Pancreas (tissue), 10 donors: ENCODE measurements at places on chromosomes 11 and 22. TPM values are rescaled to one million over a fixed set of nuclear protein-coding genes. Genes with fewer than 3 reads are reported as not detected.

GRCh38 chr11:130455483-130456127, 7.2 kb downstream of the ADAMTS15 start:
- no peak for DNase-seq

GNB1L gene
- 4.8 TPM for polyA plus RNA-seq

C11orf97 gene
- polyA plus RNA-seq = not detected

ST3GAL4 gene
- polyA plus RNA-seq = 12.9 TPM

CNTF gene
- 0.28 TPM for polyA plus RNA-seq

DNA sequence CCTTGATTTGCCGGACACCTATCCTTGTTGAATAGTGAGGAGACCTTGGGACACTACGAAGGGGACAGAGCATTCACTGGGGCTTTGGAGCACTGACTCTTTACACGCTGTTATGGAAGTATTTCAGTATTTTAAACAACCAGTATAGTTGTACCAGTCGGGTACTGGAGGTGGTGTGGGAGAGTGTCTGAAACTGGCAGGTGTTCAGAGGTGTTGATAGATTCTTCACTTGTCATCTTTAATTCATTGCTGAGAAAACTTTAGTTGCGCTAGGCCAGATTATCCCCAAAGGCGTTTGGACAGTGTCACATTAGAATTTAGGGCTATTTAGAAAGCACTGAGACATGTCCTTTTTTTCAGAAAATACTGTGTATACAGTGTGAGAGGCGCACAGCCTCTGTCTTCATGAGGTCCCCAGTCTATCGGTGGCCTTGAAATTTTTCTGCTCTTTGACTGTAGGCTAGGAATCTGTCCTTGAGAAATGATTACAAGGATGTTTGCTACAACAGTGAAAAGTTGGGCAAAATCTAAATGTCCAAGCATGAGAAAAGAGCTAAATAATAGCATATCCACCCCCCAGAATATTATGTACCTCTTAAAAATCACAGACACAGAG, 69.7 kb downstream of the TEAD1 start:
- DNase-seq = no peak

MMP10 gene
- 0.40 TPM for polyA plus RNA-seq

GRCh38 chr11:122202951-122203456, 87.0 kb upstream of the BLID start:
- peak; percentile 88 for DNase-seq

- DNase-seq = no peak
Measured at GRCh38 chr22:43276321-43276720, 66.9 kb downstream of the SCUBE1 start.

PDE2A gene
- 12.8 TPM for polyA plus RNA-seq

- DNase-seq = no peak
Measured at GRCh38 chr22:27245056-27245455, 556.5 kb downstream of the MN1 start.

DGAT2 gene
- 3.0 TPM for polyA plus RNA-seq

TMEM218 gene
- polyA plus RNA-seq = 27.1 TPM

GRCh38 chr22:39489094-39490068, 12.7 kb upstream of the MIEF1 start:
- no peak for DNase-seq

GRCh38 chr22:17267661-17268330, 48.6 kb upstream of the ADA2 start:
- no peak for DNase-seq

GRCh38 chr22:45521178-45521577, 18.5 kb downstream of the FBLN1 start:
- no peak for DNase-seq

SRRD gene
- 6.3 TPM for polyA plus RNA-seq

SERPING1 gene
- polyA plus RNA-seq = 292 TPM

GRCh38 chr11:3902441-3902840, 47.0 kb downstream of the STIM1 start:
- DNase-seq = no peak

BIK gene
- polyA plus RNA-seq = 4.5 TPM

DNA sequence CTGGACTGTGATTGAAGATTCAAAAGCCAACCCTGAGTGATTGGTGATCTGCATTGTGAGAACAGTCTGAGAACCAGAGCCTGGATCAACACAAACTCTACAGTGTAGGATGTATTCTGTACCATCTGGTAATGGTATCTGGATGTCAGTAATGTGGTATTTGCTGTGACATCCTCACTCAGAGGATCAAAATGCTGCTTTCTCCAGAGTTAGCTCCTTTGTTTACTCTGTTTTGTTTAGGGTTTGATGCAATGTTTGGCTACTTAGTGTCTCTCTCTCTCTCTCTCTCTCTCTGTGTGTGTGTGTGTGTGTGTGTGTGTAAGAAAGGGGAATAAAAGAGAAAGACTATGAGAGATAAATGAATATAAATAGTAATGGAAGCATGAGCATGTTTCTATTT, 24.3 kb downstream of the CASP4 start:
- no peak for DNase-seq

DNA sequence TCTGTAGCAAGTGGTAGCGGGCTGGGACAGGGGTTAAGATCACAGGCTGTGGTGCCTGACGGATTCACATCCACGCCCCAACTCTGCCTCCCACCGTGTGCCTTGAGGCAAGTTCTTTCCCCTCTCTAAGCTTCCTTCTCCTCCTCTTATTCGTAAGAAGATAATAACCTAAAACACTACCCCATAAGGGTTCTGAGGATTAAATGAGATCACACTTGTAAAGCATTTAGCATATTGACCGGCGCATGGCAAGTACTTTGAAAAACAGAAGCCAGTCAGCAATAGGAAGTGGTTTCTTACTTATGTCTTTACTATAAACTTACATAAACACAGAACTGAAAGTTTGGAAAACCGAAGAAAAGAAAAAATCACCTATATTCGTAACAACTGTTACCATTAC, 15.5 kb upstream of the LMO2 start:
- no peak for DNase-seq

GRCh38 chr11:119716582-119717498, 12.2 kb downstream of the NECTIN1 start:
- DNase-seq = no peak

- DNase-seq = no peak
Measured at GRCh38 chr11:74460065-74460464, 7.3 kb downstream of the KCNE3 start.

- DNase-seq = no peak
Measured at GRCh38 chr11:33935005-33935404, 43.1 kb upstream of the LMO2 start.

TEAD1 gene
- 9.8 TPM for polyA plus RNA-seq

DNA sequence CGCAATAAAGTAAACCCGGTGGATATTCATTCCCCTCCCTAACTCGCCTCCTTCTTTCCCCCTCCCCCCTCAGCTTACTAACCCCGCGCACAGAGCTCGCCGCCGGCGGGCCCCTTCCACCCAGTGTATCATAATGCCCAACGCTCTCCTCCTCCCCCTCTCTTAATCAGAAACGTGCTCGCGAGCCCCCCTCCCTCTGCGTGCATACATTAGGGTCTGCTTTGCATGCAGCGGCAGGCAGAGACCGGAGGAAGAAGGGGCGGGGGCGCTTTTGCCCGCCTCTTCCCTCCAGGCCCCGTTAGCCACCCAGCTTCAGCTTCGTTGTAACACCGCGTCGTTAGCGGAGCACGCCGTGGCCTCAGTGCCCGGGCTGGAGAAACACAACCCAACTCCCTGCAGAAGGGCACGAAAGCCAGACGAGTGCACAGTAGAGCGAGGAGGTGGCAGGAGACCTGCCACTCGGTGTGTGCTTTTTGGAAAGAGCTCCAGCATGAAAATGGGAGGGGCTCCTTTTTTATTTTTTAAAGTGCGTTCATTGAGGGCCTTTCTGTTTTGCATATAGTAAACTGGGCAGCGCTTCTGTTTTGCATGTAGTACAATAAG, 901 bp upstream of the KMT2A start:
- peak; percentile 73 for DNase-seq

CCDC87 gene
- 0.40 TPM for polyA plus RNA-seq

DNA sequence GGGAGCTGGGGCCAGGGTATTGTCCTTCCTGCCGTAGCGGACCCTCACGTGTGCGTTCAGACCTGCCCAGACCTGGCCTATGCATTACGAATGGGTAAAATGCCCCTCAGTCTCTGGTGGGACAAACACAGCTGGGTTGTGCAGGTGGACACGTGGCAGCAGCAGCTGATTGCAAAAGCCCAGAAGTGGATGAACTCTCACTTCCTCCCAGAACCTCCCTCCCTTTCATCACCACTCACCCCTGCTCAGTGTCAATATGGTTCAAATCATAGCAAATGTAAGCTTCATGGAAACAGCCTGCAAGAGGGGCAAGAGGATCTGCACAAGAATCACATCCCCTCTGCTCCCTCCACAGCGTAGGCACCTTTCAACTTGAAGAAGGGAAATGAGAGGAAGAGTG, 352.1 kb downstream of the OPCML start:
- DNase-seq = no peak

OR10D3 gene
- not detected for polyA plus RNA-seq

DNA sequence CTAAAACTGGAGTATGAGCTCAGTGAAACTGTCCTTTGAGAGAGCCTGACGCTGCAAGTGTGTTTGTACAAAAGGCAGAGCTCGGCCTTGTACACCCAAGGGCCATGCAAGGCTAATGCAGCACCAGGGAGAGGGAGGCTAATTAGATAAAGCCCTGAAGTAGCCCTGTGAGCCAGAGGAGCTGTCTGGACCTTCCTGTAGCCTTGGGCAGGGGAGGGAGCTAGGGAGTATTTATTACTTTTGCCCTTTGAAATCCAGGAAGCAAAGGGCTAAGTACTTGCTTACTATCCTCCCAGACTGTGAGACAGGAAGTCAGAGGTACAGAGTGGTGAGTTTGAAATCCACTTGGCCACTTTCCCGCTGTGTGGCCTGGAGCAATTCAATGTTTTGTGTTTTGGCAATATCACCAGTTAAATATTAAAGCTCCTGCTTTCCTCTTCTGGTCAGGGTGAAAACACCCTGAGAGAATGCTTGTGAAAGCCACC, 10.2 kb upstream of the LDHA start:
- no peak for DNase-seq

GRCh38 chr11:3056296-3057068, 741 bp downstream of the CARS1 start:
- DNase-seq = no peak

SUSD2 gene
- polyA plus RNA-seq = 3.4 TPM
